ENCODE measurements at places on chromosomes 4 and X.
A peak's percentile ranks its signal among the peaks of the same experiment; 100 is the strongest.

DNA sequence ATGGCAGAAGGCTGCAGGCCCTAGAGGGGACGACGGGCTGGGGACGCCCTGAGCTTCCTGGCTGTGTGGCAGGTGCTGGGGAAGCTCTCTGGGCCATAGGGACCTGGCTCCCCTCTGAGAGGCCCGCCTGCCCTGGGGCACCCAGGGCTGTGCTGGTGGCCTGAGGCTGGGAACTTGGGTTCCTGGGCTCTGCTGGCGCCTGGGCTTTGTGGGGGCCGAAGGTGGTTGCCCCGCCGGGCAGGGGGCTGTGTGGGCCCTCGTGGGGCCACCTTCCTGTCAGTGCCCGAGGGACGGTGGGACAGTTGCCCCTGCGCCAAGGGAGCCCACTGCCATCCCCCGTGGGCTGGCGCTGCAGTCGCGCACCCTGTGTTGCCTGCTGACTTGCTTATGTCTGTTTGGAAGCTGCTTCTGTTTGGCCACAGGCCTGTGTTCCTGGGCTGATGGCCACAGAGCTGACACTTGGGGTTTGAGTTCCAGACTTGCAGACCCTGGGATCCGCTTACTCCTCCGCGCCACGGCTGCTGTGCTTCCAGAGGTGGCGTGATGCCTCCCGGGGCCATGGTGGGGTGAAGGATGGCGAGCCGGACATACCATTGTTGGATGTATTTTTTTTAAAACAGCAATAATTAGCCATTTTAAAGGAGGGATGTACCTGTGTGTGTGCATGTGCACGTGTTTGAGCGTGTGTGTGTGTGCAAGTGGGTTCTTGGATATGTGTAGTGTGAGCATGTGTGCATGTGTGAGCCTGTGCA lies 8.5 kb downstream of the NAT8L start:
- DNase-seq, result peak; percentile 25

- no peak for DNase-seq
Measured at GRCh38 chr4:10605746-10606482, 78.7 kb downstream of the CLNK start.

- peak; percentile 15 for DNase-seq
Measured at GRCh38 chr4:7171191-7171900, 21.0 kb upstream of the SORCS2 start.

DNA sequence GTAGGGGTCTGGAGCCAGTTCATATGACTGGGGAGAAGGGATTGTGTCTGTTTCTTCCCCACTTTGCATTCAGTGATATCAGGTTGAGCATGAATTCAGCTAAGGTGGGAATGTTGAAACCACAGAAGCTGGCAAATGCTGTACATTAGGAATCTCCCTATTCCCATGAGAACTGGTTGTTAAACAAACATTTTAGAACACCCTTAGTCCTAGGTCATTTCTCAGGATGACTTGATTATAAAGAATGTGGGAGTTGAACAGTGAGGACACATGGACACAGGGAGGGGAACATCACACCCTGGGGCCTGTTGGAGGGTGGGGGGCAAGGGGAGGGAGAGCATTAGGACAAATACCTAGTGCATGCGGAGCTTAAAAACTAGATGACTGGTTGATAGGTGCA lies 62.6 kb upstream of the LIMCH1 start:
- DNase-seq, result no peak

- DNase-seq, result no peak
Measured at GRCh38 chrX:100687546-100687945, 43.5 kb downstream of the SRPX2 start.

DNA sequence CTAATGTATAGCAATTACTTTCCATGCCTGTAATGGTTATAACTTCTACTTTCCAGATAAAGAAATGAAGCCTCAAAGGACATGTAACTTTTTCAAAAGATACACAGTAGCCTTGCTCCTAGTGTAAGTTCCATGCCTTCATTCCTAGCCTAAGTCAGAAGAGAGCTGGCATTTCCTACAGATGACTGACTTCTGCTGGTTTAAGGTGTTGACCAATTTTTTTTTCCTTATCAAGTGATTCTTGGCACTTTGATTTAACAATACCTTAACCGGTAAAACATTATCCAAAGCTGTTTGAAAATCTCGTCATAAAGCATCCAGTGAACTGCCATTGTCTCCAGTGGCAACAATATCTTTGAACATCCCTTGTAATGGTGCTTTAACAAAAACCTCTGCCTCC lies 145.1 kb upstream of the VCX3A start:
- no peak for DNase-seq

DNA sequence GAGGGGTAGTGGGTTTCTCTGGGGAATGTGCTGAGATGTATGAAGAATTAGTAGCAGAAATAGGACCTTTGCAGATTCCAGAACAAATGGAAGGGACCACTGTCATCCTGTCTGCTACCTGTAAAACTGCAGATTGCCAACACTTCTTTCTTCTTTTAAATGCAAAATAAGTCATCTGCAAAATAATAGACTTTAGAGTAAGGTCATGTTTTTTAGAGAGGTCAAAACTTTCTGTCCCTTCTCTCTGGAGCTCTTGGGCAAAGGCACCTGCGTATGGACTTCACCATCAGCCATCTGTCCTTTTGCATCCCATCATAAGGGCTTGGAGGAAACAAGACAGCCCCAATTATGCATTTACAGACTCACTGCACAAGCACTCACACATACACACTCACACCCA lies 121.1 kb upstream of the PPARGC1A start:
- no peak for DNase-seq

GRCh38 chr4:159190651-159191050 lies 87.8 kb downstream of the RAPGEF2 start:
- no peak for DNase-seq

DNA sequence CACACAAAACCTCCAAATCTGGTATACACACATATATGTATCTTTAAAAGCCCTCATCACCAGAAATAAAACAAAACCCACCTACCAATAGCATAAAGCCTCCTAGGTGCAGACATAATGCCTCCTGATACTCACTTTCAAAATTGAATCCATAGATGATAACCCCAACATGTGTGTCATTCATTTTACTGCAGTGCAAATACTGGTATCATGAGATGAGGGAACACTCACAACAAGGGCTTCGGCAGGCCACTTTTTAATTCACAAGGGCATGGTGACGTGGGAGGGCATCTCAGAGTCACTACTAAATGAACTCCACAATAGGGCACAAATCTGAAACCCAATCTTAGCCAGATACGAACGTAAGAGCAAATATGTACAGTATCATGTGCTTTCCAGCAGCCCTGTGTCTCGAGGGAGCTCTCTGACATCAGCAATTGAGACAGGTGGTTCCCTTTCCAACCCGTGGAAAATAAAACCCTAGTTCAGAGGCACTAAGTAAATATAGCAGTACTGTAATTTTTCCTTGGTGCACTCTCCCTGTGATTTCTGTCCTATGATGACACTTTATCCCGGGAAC lies 14.1 kb upstream of the PPARGC1A start:
- DNase-seq, result no peak

GRCh38 chr4:124768596-124769365 lies 56.2 kb upstream of the ANKRD50 start:
- DNase-seq, result no peak

GRCh38 chr4:53763813-53764597 lies 172.7 kb upstream of the LNX1 start:
- DNase-seq, result peak; percentile 20

DNA sequence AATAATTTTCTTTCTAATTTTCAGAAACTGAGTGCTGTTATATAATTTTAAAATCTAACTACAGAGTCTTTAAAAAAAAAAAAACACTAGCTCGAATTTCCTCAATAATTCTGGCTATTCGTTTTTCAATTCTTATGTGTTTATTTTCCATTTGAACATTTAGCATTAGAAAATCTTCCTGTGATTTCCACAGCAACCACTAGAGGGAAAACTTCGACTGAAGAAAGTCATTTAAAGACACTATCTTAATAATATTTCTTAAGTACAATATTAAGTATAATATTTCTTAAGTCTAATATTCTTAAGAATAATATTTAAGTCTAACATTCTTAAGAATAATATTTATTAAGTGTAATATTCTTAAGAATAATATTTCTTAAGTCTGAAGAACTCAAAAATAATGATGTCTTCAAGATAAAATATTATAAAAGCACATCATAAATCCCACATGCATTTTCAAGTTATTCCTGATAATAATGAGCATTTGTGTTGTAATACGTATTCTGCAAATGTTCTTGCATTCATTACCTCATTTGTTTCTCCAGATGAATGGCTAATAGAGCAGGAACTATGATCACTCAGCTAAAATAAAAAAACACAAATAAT lies 118.4 kb upstream of the WDR17 start:
- no peak for DNase-seq

- DNase-seq, result no peak
Measured at GRCh38 chr4:19596342-19596741, 655.4 kb upstream of the SLIT2 start.

DNA sequence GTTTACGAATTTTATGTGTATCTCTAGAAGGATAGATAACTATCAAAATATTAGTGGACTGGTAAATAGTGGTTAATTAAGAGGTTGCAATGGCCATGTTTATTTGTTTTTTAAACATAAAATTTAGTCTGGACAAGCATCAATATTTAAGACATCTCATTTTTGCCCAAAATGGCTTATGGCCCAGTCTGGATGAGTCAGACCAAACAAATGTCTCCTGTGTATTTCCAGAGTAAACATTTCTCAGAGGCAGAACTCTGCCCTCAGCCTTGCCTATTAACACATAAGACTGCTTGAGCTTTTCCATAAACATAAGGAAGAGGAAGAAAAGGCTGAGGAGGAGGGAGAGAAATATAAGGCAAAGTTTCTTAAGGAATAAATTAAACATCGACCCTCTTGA lies 277.1 kb upstream of the DIAPH2 start:
- DNase-seq, result no peak

- no peak for DNase-seq
Measured at GRCh38 chr4:141739636-141740035, 103.3 kb downstream of the IL15 start.

GRCh38 chr4:80125252-80126177 lies 52.5 kb upstream of the ANTXR2 start:
- DNase-seq, result no peak

DNA sequence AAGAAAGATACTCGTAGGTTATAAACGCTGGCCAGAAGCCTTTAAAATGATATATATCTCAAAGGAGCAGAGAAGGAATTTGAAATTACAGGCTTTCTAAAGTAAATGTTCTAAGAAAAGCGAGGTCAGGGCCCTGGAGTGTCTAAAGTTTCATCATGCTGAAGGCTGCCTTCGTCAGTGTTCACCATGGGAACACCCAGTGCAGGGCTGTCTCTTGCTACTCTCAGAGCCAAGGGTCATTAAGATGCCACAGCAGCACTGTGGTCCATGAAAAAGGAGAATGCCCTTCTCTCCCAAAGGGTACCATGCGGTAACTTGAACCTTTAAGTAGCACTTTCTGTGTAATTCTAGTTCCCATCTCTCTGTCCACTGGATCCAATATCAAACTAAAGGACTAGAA lies 174.5 kb upstream of the NWD2 start:
- peak; percentile 42 for DNase-seq

DNA sequence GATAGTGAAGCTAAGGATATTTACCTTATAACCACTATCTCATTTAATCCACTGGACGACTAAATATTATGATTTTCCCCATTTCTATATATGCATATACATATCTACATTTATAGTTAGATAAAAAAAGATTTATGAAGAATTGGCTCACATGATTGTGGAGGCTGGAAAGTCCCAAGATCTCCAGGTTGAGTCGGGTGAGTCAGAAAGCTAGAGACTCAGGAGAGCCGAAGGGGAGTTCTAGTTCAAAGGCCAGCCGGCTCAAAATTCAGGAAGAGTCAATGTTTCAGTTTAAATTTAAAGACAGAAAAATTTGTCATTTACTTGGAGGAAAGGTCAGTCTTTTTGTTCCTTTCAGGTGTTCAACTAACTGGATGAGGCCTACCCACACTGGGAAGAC lies 158.2 kb upstream of the CPEB2 start:
- no peak for DNase-seq

DNA sequence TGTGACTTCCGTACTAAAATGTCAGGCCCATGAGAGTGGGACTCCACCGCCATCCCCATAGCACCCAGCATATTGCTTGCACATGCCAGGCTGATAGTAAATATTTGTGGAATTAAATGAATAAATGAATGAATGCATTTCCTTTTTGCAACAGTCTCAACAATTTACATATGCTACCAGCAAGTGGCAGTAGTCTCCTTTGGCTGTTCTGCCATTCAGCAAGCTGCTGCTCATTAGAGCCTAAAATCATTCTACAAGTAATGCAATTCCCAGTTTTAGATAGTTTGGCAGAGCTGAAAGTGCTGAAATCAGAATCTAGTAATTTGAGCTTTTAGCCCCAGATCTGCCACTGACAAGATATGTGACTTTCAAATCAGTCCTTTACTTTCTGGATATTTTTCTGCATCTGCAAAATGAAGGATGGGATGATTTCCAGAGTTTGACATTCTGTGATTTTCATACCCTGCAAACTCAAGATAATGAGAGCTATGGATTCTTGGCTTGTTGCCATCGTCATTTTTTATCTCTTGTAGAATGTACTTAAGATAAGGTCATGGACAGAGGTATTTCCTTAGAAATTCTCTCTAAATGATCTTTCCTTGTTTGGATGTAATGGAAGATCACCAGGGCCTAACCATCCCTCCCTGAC lies 35.7 kb upstream of the INTS6L start:
- DNase-seq, result peak; percentile 11

- DNase-seq, result peak; percentile 59
Measured at GRCh38 chr4:37648084-37648817, 37.9 kb downstream of the RELL1 start.

DNA sequence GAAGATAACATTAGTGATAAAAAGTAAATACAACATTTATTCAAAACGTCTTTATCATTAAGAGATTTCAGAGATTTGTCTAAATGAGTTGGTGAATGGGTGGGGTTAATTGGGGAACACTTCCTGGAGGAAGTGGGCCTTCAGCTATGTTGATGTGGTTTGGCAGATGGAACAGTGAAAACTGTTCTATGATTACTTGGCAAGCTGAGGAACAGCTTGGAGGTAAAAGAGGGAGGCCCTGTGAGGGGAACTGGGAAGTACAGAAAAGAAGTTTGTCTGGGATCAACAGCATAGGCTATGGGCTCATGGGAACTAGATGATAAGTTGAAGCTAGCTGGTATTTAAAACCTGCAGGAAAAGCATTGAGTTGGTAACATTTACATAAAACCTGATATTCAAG lies 26.0 kb downstream of the OCRL start:
- no peak for DNase-seq

DNA sequence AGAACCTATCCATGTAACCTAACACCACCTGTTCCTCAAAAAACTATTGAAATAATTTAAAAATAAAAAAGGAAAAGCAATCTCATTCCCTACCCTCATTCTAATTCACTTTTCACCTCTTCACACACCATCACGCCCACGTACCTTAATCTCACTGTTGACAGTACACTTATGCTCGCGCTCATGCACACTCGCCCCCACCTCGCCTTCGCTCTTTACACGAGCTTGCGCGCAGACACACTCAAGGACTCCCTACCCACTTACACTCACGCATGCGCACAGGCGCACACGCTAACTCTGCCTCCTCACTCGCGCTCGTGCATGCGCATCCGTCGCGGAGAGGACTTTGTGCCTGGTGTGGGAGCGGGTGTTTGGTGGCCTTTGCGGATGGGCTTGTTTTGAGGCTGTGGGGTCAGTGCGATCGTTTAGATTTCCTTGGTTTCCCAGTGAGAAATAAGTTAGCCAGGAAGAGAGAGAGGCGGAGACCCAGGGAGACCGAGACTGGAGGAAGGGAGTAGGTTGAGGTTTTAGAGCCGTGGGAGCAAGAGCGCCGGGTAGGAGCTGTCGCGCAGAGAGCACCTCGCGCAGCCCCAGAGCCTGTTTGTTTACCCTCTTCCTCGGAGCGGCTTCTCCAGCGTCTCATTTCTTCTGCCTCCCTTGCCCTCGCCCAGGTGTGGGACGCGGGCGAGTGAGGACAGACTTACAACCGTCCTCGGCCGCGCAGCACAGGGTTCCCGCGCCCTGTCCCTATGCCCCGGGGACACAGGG lies 8.1 kb upstream of the GSX2 start:
- peak; percentile 89 for DNase-seq

All from kidney (tissue), 22 donors.